ENCODE measurements at places on chromosomes 2 and 18.

GRCh38 chr2:29108225-29108624, 7.0 kb upstream of the CLIP4 start:
- no peak for DNase-seq

- DNase-seq, result no peak
Observed at GRCh38 chr2:170044751-170045478, 133.0 kb upstream of the MYO3B start.

- no peak for DNase-seq
Observed at GRCh38 chr2:234033174-234033573, 17.3 kb upstream of the SPP2 start.

DNA sequence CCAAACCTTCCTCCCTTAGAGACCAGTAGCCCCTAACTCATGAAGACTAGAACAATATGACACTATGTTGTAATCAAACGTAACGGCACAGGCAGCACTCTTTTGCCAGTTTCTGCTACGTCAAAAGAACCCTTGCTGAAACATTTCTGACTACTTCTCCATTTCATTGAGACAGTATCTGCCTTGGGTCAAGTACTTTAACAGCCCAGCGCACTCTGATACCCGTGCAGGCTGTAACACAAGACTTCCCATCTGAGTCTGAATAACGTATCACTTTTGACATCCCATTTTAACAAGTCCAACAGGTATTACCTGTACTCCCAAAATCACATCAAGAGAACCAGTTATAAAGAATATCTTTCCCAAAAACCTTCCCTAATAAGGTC, 38.4 kb downstream of the TBC1D8 start:
- no peak for DNase-seq

GRCh38 chr2:119248311-119248710, 24.7 kb downstream of the STEAP3 start:
- peak; percentile 63 for DNase-seq

DNA sequence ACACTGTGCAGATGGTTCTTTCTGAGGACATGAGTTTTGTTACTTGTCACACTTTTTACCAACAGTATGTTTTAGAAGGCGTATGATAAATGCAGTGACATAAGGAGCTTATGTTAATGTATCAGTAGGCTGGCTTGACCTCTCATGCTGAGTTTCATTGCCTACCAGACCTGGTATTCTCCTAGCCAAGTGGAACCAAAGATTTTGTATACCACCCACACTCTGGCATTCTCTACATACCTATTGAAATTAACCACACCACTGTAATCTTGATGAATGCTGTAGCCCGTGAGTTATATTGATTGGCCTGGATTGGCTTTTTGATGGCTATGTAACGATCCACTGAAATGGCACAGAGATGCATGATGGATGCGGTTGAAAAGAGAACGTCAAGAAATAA, 11.4 kb downstream of the HTR2B start:
- no peak for DNase-seq

DNA sequence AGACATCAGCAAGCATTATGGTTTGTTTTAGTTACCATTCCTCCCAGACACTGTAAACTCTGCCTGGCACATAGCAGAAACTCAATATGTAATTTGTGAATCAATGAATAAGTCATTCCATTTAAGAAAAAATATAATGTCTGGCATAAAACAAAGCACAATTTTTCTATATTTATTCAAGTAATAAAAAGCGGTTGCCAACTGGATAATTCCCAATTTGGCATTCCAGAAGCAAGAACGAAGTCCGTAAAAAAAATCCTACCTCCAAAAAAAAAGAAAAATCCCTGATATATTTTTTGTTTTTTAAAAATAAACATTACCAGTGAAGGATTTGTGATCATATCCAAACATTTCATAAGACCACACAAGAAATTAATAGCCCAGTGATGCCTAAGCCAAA, 351.3 kb upstream of the LRRTM4 start:
- DNase-seq, result no peak

- no peak for DNase-seq
Observed at GRCh38 chr2:147488472-147488871, 356.4 kb upstream of the ACVR2A start.

DNA sequence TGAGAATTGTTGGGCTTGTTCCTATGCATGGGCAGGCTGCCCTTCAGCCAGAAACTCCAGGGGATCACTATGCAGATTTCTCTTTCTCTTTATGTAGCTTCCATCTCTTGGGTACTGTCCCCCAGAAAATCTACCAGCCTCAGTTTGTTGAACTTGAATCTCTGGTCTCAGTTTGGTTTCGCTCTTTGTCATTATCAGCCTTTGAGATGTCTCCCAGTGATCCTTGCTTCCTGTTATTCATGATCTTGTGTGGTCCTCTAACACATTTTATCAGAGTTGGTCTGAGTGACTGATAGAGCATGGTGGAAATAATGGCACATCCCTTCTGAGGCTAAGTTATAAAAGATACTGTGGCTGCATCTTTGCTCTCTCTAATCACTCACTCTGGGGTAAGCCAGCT, 7.8 kb downstream of the TMEM87B start:
- no peak for DNase-seq

GRCh38 chr18:35969676-35970075, 2.8 kb upstream of the RMP24 start:
- no peak for DNase-seq

DNA sequence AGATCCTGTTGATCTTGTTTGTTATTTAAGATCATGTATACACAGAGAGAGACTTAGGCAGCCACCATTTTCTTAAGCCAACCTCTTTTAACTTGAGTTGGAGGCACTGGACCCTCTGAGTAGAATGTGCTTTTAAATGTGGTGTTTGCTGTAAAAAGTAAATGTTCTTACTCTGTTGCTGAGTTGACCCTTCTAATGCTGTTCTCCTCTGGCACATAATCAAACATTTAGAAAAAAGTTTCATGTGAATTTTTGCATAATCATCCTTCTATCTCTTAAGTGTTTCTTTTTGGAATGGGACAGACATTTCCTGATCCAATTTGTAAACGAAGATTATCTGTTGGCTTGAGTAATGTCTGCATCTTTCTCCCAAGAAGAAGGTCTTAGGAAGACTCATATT, 255.1 kb upstream of the ETAA1 start:
- no peak for DNase-seq

DNA sequence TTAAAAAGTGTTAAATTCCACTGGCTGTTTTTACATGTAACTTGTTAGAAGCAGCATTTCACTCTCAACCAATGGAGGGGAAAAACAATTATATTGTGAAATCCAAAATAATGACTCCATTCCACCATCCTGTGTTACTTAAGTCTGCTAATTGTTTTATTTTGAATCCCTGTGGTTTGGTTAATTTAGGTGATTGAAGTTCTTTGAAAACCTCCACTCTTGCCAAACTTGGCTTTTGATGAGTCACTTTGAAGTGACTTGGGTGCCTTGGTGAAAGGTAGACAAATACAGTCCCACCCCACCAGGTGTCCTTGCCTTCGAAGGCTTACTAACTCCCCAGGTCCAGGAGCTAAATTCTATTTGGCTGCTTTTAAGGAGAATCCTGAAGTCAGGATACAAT, 1303.8 kb upstream of the NRXN1 start:
- DNase-seq, result no peak

DNA sequence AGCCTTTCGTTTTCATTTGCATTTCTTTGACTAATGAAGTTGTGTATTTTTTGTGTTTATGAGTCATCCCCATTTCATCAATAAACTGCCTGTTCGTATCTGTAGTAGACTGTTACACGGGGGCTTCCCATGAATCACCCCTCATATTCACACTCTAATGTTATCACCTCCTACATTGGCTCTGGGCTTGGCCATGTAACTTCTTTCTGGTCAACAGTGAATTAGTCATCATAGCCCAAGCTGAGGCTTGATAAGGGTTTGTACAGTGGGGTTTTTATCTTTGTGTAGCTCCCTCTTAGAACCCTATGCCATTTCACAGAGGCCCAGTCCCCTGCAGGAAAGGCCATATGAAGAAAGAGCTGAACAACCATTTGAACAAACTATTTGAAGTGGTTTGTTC, 151.0 kb downstream of the CCBE1 start:
- no peak for DNase-seq

GRCh38 chr2:204944927-204945326, 399.7 kb downstream of the PARD3B start:
- DNase-seq, result no peak

DNA sequence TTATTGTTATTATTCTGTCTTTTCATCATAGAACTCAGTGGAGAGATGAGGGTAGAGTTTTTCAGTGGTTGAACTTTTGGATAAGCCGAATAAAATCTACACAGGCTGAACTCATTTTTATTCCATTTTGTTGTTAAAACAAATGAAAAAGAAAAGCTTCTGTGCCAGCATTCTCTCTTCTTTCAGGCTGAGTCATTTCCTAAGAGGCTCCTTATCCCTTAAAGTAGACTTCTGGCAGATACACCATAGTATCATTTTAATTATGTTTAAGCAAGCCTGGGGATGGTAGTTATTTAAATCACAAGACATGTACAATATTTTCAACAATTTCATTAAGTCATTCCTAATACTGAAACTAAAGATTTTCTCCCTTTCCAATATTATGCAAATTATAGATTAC, 1364.0 kb upstream of the NRXN1 start:
- DNase-seq, result no peak
